ENCODE measurements at places on chromosomes 3 and 15.

DNA sequence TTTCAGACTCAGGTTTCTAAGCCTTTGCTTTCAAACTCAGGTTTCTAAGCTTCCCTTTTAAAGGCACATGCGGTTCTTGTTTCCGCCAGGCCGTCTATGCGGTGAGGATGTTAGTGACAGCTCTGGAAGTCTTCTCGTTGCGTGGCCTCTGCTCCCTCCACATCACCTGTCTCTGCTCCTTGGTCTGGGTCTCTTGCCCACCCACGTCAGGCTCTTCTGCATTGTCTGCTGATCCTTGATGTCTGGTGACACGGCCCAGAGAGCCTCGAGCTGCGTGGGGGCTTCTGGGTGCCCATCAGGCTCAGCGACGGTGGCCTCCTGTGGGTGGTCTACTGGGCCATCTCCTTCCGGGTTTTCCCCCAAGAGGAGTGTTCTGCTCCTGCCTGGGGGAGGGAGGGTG is 30.5 kb downstream of the KLF13 start:
- DNase-seq: peak; percentile 42

- no peak for DNase-seq
Measured at GRCh38 chr15:31343831-31344230, 17.2 kb downstream of the KLF13 start.

- no peak for DNase-seq
Measured at GRCh38 chr3:82494977-82495489, 733.6 kb upstream of the GBE1 start.

- DNase-seq: no peak
Measured at GRCh38 chr3:4334548-4334947, 31.4 kb downstream of the SETMAR start.

DNA sequence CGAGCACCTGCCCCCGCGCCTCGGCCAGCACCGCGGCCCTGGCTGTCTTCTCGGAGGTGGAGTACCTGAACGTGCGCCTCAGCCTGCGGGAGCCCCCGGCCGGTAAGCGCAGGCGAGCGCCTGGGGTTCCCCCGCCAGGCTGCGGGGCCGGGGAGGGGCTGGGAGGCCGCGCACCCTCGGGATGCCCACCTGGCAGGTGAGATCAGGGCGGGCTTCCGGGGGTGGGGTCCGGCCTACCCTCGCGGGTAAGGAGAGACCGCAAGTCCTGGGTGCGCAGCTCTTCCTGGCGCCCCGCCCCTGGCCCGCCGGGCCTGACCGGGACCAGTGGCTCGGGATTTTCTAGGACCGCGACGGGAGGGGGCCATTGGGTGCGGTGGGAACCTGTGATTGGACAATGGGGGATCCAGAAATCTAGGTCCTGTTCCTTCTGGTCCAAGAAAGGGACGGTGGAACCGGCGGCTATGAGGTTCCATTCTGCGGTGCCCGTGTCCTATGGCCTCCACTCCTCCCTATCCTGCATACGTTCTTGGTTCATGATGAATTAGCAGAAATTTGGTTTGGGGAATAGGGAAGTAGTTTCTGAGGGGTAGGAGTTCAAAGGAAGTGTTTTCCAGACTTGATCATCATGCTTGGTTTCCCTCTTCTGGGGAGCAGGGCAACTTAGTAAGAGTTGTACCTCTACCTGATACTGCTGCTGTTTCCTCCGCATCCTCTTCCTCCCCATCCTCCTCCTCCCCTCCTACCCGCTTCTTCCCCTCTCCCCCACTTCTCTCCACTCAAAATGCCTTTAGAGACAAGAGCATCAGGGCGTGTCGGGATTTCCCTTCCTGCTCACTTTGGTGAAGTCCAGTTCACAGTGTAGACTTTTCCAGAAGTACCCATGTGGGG is 808 bp downstream of the ARRDC4 start:
- DNase-seq: peak; percentile 21

DNA sequence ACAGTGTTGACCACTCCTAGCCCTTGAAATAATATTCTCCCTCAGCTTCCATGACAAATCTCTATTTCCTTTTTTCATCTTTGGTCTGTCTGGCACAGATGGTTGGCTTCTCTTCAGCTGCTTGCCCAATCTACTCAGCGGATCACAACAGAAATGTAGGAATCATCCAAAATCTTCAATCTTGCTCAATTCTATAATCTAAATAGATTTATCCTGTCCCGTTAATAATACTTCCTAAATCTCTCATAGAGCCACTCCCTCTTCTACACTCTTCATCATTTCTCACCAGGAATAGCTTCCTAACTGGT is 3.8 kb downstream of the PEAK1 start:
- no peak for DNase-seq

DNA sequence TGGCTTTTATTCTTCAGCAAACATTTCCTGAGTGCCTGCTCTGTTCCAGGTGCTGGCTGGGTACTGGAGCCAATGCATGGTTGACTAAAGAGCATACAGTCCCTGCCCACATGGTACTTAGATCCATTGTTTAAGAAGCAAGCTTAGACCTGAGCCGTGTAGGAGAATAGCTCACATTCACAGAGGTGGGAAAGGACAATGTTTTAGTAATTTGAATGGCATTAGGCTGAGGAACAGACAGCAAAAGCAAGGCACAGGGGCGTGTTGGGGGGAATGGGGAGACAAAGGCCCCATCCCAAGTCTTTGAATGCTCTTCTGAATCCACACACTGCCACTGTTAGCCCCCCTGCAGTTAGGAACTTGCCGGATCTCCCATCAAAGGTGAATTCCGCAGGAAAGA is 388.2 kb upstream of the RGMA start:
- no peak for DNase-seq

DNA sequence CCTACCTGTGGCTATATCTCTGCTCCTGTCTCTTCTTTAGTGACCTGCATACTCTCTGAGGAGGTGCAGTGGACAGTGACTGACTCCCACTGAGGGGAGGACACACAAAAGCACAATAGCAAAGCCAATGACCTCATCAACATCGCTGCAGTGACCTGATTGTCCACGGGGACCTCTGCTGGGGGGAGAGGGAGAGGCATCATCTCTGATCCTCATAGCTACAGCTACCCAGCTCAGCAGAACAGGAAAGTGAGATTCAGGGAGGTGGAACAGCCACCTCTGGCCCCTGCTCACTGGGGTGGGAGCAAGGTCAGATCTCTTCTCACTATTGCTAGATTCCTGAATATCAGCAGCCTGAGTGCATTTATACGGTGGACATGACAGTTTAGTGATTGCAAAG is 179.2 kb downstream of the ATP10A start:
- no peak for DNase-seq

DNA sequence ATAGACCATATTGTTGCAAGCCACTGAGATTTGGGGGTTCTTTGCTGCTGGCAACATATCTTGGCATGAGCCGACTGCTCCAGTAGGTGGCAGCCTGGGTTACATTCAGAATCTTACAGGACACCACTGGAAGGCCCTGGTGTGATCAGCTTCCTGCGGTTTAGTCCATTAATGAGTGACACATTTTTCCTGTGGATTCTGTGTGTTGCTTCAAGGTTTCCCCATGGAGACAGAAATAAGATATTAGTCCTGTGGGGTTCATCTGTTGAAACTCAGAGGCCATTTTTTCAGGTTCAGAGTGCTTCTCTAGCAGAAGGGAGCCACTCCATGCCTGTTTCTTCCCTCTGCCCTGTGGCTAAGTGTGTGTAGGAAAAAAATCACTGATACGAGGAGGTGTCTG is 116.2 kb downstream of the MFSD1 start:
- DNase-seq: no peak

- no peak for DNase-seq
Measured at GRCh38 chr3:179028408-179028807, 43.2 kb downstream of the ZMAT3 start.

- no peak for DNase-seq
Measured at GRCh38 chr3:44966795-44967278, 9.1 kb downstream of the ZDHHC3 start.

GRCh38 chr3:41207355-41207754 is 8.1 kb downstream of the CTNNB1 start:
- no peak for DNase-seq

GRCh38 chr3:71189480-71189879 is 394.0 kb downstream of the FOXP1 start:
- DNase-seq: no peak

- no peak for DNase-seq
Measured at GRCh38 chr15:33506781-33507296, 196.1 kb downstream of the RYR3 start.

DNA sequence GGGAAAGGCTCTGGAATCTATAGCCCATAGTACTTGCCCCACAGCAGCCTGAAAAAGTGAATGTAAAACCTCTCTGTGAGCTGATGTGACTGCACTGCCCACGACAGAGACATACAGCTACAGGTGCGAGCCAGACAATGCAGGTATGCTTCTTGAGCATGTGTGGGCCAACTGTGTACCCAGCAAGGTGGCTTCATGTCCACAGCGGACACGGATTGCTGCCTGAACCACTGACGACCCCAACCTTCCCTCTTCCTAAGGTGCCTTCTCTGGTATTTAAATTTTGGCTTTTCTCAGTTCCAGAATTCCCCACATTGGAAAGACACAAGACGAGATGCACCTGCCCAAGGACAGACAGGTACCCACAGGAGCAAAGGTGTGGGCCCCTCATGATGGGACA is 65.8 kb downstream of the SCN5A start:
- no peak for DNase-seq

- no peak for DNase-seq
Measured at GRCh38 chr3:127479449-127479848, 111.1 kb downstream of the TPRA1 start.

DNA sequence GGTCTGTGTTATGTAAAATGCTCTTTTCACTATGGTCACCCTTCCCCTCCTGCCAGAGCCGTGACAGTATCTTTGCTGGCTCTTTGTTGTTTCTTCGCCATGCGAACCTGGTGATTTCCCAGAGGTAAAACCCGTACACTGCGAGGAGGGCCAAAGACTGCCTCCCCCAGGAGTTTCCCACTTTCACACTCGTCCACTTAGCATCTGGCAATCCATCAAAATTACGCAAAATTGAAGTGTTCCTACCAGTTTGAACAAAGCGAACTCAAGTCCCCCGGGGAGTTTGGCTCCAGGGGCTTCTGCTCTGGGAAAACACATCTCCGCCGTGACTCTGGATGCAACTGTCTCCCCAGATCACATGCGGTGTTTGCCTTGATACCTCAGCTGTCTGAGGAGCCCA is 239.9 kb downstream of the FAM43A start:
- no peak for DNase-seq

- no peak for DNase-seq
Measured at GRCh38 chr15:71103102-71103676, 12.1 kb upstream of the THSD4 start.

- DNase-seq: no peak
Measured at GRCh38 chr3:161422171-161422700, 50.9 kb upstream of the SPTSSB start.

DNA sequence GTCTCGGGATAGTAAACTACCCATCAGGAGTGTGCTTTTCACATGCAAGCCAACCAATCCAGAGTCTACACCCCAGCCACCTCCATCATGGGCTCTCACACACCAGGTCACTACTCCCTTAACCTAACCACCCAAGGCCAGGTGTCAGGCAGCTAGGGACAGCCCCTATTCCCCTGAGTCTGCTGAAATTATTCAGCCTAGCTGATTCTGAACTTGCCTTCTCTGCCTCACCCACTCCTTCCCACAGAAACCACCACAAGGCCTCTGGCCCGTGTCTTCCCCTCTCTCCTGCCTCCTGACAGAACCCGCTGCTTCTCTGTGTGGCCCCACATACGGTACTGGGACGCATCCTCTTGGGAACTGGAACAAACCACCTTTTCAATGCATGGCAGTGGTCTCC is 82.1 kb downstream of the PCSK6 start:
- DNase-seq: no peak

DNA sequence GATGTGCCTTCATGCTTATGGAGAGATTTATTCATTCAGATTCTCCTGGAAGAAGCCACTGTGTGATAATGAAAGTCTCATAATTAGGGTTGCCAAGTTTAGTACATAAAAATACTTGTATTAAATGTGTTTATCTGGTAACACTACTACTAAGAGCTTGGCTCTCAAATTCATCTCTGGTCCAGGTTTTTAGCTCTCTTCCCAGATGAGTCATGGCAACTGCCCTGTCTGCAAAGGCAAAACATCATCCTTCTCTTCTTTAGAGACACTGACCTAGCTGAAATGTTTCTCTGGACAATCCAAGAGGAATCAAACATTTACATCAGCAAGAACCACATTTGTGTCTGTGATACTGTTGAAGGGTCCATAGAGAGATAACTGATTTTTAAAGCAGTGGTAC is 269.6 kb downstream of the ROBO2 start:
- no peak for DNase-seq

DNA sequence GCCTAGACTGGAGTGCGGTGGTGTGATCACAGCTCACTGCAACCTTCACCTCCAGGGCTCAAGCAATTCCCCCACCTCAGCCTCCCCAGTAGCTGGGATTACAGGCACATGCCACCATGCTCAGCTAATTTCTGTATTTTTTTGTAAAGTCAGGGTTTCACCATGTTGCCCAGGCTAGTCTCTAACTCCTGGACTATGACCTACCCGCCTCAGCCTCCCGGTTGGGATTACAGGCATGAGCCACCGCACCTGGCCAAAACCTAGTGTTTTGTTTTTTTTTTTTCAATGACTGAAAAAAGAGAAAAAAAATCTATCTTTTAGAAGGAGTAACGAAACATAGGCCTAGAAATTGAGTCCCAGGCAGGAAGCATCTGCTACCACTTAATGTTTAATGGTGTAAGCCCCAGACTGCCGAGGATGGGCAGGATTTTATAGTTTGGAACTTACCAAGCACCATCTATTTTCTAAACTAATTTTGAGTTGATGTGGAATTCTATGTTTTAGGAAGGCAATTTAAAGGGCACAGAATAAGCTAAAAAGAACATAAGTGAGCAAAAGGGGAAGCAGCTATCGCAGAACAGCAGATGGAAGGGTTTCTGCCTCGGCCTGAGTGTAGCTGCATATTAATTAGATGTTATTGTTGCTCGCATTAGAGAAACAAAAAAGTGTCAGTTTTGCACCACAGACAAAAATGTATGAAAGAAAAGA is 24.2 kb upstream of the CA12 start:
- DNase-seq: no peak

DNA sequence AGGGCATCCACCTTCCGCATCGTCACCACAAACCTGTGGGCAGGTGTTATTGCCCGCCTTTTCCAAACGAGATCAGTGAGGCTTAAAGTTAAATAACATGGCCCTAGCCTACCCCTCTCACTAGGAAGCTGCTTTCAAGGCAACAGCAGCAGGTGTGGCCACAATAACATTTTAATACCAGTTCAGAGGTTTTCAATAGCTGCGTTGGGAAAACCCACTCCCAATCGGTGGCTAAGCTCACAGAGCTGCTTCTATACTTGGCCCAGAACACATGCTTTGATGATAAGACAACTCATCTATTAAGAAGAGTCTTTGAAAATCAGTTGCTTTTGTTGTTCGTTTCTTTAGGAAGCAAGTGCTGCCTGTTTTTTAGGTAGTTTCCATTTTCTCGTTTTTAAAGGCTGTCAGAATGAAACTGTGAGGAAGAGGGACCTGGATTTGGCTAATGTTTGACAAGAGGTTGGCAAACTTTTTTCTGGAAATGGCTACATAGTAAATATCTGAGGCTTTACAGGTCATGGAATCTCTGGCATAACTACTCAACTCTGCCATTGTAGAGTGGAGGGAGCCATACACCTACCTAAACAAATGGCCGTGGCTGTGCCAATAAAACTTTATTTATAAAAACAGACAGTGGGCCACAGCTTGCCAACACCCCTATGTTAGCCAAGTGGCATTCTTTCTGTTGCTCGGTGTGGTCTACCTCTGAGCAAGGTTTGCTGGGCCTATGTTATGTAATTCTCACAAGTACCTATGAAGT is 179.6 kb downstream of the FEZF2 start:
- no peak for DNase-seq

- DNase-seq: no peak
Measured at GRCh38 chr3:11201251-11202019, 47.1 kb downstream of the HRH1 start.
